ENCODE measurements at places on chromosomes 11 and 22.
A peak's percentile ranks its signal among the peaks of the same experiment; 100 is the strongest.

GRCh38 chr11:21556926-21557325, 636.0 kb upstream of the ANO5 start:
- no peak for DNase-seq

DNA sequence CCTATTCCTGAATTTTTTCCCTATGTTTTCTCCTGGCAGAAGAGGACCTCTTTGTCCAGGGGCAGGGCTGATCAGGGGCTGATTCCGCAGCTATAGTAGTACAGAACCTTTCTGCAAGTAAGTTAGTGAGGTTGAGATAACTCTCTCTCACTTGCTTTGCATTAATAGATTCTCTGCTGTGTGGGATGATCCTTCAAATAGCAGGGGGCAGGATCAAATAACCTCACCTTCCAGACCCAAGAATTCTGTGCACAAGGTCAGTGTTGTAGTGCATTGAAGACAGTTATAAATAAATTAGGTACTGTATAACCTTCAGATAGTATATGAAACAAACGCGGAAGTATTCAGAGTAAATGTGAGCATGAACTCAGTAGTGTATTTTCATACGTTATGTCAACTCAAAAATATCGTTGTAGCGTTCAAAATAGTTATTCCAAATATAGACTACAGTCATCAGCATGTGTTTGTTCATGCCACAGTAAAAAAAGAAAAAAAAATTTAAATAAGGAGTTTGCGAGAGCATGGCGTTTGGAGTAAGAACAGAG, 278 bp downstream of the MMP26 start:
- DNase-seq = no peak

- DNase-seq = no peak
Observed at GRCh38 chr22:36369922-36370791, 17.6 kb downstream of the MYH9 start.

GRCh38 chr11:118618115-118618990, 10.9 kb downstream of the PHLDB1 start:
- DNase-seq = no peak

GRCh38 chr11:123308077-123308476, 113.0 kb upstream of the CLMP start:
- no peak for DNase-seq

DNA sequence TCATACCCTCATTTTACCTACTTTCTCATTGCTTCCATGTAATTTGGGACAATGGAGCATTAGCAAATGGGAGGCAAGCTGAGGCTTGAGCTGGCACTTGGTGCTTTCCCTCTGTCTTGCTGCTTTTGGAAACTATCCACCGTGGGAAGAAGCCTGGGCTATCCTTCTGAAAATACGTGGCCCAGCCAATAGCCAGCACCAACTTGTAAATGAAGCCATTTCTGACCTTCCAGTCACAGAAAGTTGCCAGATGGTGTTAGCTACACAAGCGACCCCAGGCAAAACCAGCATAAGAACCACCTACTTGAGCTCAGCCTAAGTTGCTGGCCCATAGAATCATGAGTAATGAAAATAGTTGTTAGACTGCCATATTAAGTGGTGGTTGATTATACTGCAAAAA, 18.5 kb upstream of the SPON1 start:
- no peak for DNase-seq

DNA sequence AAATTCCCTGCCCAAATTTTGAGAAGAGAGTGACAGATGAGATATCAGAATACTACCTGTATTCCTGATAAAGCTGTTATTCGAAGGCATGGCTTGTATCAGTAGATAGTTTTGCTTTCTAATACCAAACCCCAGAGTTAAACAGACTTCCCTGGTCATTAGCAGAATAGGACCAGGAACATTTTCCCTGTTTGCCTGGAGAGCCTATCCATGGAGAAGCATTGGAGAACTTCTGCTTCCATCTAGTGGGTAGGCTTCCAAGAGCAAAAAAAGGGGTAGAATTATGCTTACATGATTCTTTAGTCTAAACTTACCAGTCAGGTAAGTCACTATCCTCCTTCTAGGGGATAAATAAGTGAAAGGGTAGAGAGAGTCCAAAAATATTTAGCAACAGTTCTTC, 14.2 kb downstream of the PDE3B start:
- DNase-seq = no peak

DNA sequence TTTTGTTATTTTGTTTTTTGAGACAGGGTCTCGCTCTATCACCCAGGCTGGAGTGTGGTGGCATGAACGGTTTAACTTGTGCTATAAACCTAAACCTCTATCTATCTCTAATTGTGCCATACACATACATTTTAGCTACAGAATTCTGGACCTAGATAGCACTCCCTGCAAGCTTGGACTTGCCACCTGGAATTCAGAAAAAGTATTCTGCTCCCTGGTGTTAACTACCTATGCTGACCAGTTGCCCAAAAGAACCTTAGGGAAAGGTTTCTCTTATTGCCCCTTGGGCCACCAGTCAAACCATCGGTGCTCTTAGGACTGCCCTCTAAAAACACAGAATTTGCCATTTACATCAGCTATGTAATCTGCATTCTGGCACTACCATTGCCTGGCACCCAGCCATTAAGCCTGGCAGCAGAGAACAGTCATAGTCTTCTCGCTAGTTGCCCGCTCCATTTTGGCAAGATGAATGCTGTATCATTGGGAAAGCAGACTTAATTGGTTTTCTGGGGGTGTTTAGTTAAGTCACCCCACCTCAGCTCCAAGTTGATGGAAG, 55.3 kb downstream of the ETS1 start:
- no peak for DNase-seq

GRCh38 chr11:11076879-11077278, 219.0 kb upstream of the ZBED5 start:
- DNase-seq = no peak

DNA sequence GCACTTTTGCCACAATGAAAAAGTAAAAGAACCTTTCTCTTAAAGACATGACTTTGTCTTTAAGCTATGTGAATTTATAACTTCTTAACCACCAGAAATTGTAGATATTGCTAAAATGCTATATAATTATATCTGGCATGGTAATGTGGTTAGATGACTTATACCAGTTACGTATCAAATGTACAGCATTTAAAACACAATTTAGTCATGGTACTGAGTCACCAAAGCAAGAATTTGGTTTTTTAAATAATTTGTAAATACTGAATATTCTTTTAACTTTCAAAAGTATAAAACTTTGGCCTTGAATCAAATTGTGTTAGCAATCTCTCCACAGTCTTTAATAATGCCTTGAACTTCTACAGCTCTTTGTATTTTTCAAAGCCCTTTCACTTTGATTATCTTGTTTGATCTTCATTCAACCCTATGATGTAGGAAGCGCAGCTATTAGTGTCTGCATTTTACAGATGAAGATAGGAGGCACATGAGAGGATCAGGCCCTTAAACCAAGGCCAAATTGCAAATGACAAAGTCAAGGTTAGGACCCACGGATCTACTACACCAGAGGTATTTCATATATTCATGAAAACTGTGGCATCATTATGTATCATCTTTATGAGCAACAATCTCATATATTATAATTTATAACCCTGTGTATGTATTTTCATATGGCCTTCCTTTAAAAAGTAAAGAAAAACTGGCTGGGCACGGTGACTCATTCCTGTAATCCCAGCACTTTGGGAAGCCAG, 4.4 kb upstream of the SYTL2 start:
- peak; percentile 69 for DNase-seq

DNA sequence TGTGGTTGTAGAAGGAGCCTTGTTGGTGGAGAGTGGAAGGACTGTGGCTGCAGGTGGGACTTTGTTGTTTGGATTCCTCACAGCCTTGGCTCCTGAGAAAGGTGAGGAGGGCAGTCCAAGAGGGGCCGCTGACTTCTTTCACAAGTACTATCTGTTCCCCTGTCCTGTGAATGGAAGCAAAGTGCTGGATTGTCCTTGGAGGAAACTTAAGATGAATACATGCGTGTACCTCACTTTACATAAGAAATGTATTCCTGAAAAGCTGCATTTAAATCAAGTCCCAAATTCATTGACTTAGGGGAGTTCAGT, 2.4 kb downstream of the FUT4 start:
- DNase-seq = no peak

DNA sequence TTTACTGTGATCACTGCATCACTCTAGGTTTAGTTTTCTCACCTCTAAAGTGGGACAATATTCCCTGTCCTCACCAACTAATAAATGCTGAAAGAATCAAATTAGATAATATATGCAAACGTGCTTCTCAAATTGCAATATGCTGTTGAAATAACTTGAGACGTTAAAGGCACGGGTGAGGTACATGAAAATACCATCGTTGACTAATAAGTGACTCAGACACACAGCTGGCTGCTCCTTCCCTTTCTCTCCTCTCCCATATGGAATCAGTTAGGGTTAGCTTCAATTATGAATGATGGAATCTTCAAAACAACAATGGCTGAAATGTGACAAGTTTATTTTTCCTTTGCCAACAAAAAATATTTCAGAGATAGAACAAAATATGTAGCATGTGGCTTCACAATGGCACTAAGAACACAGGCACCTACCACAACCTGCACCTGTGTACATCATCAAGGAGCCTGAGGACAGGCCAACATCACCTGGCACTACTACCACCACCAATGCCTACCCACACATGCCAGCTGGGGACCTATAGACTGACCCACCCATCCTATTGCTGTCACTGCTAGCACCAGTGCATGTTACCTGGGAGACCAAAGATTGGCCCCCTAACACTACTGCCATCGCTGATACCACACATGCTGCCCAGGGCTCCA, 13.7 kb downstream of the GDPD4 start:
- DNase-seq = peak; percentile 64

DNA sequence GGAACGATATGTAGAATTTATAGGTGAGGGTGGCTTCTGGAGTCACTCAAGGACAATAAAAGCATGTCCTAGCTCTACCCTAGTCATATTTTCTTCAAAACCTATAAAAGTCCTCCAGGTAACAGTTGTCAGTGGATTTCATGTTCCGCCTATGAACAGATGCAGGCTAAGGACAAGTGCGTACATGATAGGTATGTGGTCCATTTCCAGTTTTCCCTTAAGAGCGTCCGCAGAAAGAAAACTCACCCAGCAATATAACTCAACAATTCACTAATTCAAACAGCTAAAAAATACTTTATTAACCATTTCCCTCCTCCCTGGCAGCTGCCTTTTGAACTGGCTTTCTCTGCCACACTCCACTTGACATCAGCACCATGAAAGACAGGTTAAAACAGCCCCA, 50.2 kb upstream of the CCDC34 start:
- no peak for DNase-seq

DNA sequence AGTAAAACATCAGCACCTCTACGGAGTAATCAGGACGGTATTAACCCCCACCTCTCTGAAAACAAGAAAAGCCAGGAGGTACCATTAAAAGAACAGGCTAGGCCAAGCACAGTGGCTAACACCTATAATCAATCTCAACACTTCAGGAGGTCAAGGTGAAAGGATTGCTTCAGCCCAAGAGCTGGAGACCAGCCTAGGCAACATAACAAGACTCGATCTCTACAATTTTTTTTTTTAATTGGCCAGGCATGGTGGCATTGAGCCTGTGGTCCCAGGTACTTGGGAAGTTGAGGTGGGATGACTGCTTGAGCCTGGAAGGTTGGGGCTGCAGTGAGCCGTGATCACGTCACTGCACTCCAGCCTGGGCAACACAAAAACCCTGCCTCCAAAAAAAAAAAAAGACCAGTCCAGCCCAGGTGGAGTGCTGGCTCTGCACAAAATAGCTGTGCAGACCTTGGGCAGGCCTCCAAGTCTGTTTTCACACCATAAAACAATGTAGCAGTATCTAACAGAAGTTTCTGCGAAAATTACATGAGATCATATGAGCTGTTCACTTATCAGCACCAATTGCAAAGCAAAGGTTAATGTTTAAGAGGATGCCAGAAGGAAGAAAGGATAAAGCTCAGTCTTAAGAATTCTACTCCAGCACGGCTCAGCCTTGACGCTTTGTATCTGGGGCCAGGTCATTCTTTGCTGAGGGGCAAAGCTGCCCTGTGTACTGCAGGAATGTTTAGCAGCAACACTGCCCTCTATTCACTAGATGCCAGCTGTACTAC, 14.8 kb downstream of the CHKA start:
- DNase-seq = no peak

GRCh38 chr11:61866231-61866957, 25.0 kb downstream of the FADS3 start:
- DNase-seq = no peak

DNA sequence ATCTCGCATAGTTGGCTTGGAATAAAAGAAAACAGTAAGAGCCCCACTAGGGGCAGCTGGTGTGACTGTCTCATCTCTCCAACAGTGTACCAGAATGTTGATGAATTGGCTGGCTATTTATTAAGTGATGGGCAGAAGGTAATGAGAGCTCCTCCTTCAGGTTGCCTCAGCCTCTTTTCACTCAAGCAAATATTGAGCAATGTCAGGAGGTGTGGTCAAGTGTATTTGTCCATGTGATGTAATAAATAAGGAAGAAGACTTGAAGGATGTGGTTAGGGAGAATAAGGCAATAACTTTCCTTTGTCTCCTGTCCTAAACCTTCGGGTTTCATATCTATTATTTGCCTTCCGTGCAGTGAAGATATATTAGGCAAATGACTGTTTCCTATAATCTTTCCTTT, at the start of gene TCN1:
TSS of gene TCN1 (minus strand) at position 91 of the 400 bp plus-strand sequence. CDS start at position 74, 17 bp downstream.
- DNase-seq = no peak

- no peak for DNase-seq
Observed at GRCh38 chr11:72752088-72752914, at the start of gene ARAP1. Gene ARAP1, minus strand, starts transcription at chr11:72752408. Its CDS starts 25,280 bp downstream, at chr11:72727128.

GRCh38 chr11:32279672-32280071, 155.7 kb downstream of the WT1 start:
- DNase-seq = no peak

GRCh38 chr11:34344768-34345539, 12.9 kb downstream of the ABTB2 start:
- peak; percentile 87 for DNase-seq

- no peak for DNase-seq
Observed at GRCh38 chr11:72607496-72607895, 66.7 kb downstream of the PDE2A start.

DNA sequence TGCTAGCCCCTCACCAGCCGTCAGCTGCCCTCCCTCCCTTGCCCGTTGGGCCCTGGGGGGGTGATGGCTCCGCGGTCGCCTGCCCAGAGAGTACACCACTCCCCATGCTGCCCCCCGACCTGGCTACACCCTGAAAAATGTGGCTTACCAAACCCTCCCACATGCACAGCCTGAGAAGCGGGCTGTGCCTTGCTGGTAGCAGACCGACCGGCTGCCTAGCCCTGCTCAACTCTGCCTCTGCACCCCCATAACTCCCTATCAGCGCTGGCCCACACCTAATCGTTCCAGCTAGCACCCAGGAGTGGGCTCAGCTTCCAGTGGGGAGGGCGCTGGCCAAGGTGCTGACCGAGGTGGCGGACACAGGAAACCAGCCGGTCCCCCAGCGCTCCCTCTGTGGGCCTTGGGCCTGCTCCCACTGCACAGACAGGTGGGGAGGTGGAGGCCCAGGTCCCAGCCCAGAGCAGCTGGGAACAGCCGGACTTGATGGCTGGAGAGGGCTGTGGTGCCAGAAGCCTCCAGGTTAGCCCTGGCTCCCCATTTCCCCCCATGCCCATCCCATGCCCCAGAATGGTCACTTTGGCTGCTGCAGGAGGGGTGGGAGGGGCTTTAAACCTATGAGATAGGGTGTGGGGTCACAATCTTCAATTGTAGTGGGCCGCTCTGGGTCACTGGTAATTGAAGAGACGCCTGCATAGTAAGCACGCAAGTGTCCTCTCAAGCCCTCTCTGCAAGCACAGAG, 32.1 kb upstream of the PRODH start:
- no peak for DNase-seq

All from HS-27A (cell line).